Right renal pelvis (tissue), 4 donors: ENCODE measurements at places on chromosomes 2 and 18. TPM values are rescaled to one million over a fixed set of nuclear protein-coding genes. Genes with fewer than 3 reads are reported as not detected.

SPP2 gene
- polyA plus RNA-seq: not detected

CCL20 gene
- 0.22 TPM for polyA plus RNA-seq

DNA sequence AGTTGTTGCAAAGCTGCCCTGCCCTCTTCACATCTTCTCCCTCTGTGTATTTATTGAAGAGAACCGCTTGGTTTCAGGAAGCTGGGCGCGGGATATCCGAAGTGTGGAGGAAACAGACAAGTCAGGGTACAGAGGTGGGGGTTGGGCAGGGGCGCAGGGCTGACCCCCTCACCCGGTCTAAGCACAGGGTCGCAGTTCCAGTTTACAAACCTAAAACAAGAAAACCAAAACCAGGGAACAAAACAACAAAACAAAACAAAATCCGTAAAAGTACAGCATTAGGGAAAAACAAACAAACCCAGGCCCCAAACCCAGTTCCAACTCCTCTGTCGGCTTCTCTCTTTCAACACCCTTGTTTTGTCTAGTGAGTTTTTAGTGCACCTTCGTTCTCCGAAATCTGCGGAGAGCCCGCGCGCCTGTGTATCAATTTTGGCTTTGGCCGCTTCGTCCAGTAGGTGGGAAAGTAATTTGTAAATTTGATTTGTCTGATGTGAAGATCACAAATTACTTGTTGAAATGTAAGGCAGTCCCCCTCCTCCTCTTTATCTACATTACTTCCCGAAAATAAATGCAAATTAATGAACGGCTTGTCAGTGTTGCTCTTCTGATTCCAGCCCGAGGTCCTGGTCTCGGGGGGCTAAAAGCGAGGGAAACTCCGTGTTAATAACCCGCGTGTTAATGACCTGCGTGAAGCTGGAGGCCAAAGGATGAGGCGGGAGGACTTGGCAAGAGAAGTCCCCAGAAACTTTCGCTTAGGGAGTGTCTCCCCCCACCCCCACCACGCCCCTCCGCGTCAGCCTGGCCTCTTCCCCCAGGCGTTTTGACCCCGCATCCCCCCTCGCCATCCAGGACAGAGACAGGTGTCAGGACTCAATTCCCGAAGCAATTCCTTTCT, 6.9 kb downstream of the OTX1 start:
- DNase-seq: no peak

- DNase-seq: peak; percentile 45
Measured at GRCh38 chr18:57353940-57354461, 1.6 kb downstream of the ST8SIA3 start.

DNA sequence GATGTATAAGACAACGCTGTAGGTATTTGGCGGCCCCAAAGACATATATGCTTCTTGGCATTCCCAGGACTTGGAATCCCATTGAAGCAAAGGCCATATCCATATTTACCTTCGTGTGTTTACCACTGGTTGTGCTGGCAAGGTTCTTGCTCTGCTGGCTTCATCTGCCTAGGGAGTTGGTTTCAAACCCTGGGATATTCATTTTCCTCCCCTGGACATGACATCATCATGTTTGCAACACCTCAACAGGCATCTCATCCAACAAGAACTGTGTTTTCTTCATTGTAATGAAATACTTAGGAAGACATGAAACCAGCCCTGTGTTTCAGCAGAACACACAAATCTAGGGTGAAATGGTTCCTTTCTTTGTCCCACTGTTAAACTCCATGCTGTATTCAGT, 77.9 kb upstream of the PHLPP1 start:
- no peak for DNase-seq

GRCh38 chr2:134259571-134259970, 5.7 kb downstream of the MGAT5 start:
- DNase-seq: no peak

DNA sequence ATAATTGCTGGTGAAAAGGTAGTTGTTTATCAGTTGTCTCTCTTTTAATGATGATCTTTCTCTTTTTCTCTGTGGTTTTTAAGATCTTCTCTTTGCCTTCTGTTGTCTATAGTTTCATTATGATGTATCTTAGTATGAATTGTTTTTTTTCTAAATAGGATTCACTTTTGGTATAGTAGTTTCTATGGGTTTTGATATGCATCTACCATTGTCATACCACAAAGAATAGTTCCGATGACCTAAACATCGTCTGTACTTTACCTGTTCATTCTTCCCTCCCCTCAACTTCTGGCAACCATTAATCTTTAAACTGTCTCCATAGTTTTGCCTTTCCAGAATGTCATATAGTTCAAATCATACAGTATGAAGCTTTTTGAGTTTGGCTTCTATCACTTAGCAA, 19.6 kb downstream of the RDH14 start:
- DNase-seq: no peak

SKA1 gene
- 6.1 TPM for polyA plus RNA-seq
